ENCODE measurements at places on chromosomes 7 and 10. TPM values are rescaled to one million over a fixed set of nuclear protein-coding genes. Genes with fewer than 3 reads are reported as not detected.

The TUBB8 gene
- polyA plus RNA-seq, result 0.67 TPM

The NUTM2A gene
- 5.6 TPM for polyA plus RNA-seq

The LIPJ gene
- polyA plus RNA-seq, result 0.30 TPM

The SUN1 gene
- 168 TPM for polyA plus RNA-seq

The EVX1 gene
- not detected for polyA plus RNA-seq
